Thoracic aorta endothelial cell (primary cell): ENCODE measurements at places on chromosomes 7 and 10. TPM values are rescaled to one million over a fixed set of nuclear protein-coding genes. Genes with fewer than 3 reads are reported as not detected.

The GRIFIN gene
- not detected in 2 replicates for total RNA-seq

The PTN gene
- 0.07 and 0.27 TPM in 2 replicates for total RNA-seq

The SERPINE1 gene
- 1,853 and 2,613 TPM in 2 replicates for total RNA-seq

The C10orf53 gene
- not detected in 2 replicates for total RNA-seq
